ENCODE measurements at places on chromosomes 2 and 18.

- DNase-seq, result no peak
Measured at GRCh38 chr2:161412346-161412745, 3.8 kb upstream of the TBR1 start.

DNA sequence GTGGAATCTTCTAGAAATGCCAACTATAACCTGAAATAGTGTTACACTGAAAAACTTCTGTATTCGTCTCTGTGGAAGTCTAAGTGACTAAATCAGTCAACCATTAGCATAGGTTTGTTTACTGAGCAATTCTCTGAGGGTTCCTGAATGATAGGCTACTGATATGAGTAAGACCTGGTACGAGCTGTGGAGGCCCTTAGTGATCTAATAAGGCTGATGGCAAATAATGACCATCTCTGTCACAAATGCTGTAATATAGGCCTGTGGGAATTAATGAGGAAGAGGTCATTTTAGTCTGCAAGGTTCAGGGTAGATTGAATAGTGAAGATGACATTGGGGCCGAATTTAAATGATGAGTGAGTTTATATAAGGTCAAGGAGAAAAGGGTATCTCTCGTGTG is 82.5 kb downstream of the MGAT5 start:
- DNase-seq, result peak; percentile 14

- no peak for DNase-seq
Measured at GRCh38 chr2:38073211-38074057, 2.5 kb downstream of the CYP1B1 start.

DNA sequence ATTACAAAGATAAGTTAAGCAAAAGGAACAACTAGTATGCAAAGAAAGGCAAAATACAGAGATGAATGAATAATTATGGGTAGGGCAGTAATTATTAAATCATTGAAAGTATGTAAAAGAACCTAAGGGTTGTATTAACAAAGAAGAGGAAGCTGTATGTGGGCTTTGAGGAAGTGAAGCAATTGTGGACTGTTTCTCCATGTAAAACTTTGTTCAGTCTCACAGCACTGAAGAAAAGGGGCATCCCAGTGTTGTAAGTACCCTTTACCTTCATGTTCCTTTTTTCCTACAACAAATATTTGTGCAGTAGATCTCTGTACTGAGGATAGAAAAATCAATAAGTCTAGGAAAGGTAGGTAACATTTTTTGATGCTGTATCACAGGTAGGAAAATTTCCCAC is 388.7 kb upstream of the NRP2 start:
- DNase-seq, result no peak

DNA sequence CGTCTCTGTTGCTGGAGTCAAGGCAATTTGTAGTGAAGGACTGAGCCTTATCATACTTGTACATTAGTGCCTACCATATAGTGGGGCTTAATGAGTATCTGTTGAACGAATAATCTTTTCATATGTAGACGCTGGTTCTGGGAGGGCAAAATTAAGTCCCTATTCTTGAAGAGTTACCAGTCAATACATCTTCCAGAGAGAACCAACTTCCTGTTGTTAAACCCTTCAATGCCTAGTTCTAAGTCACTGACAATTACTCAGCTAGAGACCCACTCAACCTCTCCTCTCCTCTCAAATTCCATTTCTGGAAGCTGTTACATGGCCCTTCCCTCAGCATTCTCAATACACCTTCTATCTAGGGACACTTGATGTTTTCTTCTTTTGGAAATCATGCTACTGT is 1.1 kb upstream of the MOB4 start:
- no peak for DNase-seq

Measured in GM13977 (cell line).